ENCODE measurements at places on chromosomes 5 and 9.

DNA sequence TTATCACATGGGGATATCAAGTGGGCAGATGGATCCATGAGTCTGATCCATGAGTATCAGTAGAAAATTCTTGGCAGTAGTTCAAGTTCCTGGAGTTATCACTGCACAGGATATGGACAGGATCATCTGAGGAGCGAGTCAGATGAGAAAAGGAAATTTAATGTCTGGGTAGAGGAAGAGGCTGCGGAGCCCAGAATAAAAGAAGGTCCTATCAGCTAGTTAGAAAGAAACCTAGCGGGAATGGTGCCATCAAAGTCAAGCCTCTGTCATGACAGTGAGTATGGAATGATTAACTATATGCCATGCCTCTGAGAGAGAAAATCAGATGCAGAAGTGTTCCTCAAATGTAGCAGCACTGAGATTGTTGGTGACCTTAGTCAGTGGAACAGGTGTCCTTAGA, 248.1 kb downstream of the PIK3R1 start:
- no peak for DNase-seq

DNA sequence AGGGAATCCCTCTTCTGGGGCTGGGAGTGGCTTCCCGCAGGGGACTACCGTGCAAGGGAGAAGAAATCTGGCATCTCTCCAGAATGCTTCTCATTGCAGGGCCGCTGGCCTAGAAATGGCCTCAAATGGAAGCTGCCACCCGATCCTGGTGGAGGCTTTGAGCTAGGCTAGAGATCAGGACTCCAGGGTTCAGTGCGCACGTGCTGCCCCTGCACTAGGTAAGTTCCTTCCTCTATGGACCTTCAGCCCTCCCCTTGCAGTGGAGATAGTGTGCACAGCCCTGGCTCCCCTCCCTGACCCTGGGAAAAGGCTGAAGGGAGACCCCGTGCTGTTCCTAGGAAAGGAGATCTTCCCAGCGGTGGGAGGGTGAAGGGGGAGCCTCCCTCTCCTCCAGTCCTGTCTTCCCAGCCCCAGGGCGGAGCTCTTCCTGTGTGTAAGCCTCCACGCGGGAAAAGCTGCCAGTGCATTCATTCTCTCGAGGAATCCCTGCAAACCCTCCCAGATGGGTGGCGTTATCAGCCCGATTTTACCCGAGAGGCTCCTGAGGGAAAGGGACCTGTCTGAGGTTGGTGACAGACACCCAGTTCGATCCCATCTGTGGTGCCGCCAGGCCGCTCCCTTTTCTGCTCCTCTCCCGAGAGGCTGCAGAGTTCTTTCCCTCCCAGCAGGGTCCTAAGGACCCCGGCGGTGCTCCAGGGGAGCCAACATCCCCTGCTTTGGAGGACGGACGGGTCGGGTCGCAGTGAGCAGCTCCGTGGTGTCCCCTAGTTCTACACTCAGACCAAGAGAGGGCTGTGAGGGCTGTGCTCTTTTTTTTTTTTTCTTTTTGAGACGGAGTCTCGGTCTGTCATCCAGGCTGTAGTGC, 1.4 kb upstream of the CERCAM start:
- DNase-seq, result no peak

GRCh38 chr5:85453026-85453349, 1068.3 kb upstream of the EDIL3 start:
- no peak for DNase-seq

DNA sequence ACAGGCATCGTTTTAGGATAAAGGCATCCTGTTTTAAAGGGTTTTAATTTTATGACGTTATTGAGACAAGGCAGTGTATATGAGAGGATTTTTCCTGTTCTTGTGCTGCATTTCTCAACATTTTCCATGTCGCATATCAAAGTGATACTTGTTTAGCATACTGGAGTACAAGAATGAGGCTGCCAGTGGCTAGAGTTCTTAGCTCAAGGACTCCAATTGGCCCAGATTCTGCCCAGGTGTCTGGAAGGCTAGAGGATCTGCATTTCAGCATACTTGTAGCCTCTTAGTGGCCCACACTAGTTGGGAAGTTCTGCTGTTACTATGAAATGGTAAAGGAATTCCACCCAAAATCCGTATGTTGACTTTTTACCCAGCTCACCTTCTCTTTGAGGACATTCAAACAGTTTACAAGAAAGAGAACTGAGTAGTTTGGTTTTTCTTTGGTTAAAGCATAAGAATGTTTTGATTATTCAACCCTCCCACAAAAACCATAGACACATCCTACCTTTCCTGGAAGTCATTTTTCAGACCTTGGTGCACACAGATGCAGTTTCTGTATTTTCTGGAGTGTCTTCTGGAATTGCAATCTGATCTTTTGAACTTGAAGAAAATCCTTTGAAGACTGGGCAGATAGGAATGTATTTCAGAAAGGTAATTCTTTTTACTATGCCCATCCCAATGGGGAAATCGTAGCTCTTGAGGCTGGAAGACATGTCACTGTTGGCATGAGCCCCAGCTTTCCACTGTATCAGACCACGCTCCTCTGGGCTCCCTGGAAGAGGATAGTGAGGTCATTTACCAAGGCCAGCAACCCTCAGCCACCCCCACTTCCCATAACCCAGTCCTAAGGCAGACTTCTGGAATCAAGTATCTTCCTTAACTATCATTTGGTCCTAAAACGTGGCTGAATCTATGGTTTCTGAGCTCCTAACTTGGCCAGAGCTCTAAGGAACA, 11.3 kb downstream of the SLC23A1 start:
- no peak for DNase-seq

GRCh38 chr5:25160891-25161290, 516.1 kb upstream of the CDH10 start:
- DNase-seq, result no peak

GRCh38 chr5:143195491-143195890, 208.0 kb downstream of the NR3C1 start:
- DNase-seq, result no peak

GRCh38 chr5:514673-515072, 9.6 kb downstream of the SLC9A3 start:
- no peak for DNase-seq

DNA sequence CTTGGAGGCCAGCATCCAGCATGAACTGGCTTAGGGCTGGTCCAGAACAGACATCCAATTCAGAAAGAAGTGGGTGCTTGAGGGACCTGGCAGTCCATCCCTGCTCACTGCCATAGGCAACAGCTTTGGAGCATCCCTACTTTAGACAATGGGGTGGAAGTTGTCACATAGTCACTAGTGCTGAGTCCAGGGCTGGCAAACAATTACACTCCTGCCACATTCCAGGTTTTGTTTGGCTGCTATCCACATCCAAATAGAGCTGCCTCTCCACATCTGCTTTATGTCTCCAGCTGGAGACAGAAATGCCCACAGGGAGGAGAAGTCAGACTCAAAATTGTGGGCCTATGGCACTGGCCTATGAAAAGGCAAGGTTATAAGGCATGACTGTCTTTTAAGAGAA, 7.0 kb downstream of the FSTL4 start:
- DNase-seq, result no peak

GRCh38 chr9:123834889-123835562, 94.9 kb downstream of the DENND1A start:
- no peak for DNase-seq

GRCh38 chr5:175620527-175620926, 37.3 kb upstream of the HRH2 start:
- DNase-seq, result no peak

DNA sequence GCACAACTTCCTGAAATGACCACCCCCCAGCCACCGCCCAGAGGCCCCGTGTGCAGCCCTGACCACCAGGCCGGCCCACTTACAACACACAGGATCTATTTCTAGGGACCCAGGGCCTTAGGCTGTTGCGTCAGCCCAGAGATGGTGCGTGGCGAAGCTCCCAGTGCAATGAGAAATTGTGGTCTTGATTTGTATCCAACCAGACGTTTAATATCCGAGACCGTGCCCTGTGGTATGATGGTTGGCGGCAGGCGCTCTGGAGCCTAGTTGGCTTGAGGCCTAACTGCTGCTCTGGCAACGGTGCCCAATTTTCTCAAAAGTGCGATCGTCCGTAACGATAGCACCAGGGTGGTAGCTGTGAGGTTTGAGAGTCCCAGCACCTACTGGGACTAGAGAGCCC, 32.6 kb upstream of the SLC6A19 start:
- DNase-seq, result no peak

- no peak for DNase-seq
Measured at GRCh38 chr9:131660466-131661405, 79.1 kb downstream of the RAPGEF1 start.

- no peak for DNase-seq
Measured at GRCh38 chr9:120510816-120511215, 69.2 kb downstream of the CDK5RAP2 start.

- DNase-seq, result no peak
Measured at GRCh38 chr9:8895861-8896224, 1096.3 kb upstream of the DMAC1 start.

- no peak for DNase-seq
Measured at GRCh38 chr5:107464416-107464815, 206.3 kb downstream of the EFNA5 start.

DNA sequence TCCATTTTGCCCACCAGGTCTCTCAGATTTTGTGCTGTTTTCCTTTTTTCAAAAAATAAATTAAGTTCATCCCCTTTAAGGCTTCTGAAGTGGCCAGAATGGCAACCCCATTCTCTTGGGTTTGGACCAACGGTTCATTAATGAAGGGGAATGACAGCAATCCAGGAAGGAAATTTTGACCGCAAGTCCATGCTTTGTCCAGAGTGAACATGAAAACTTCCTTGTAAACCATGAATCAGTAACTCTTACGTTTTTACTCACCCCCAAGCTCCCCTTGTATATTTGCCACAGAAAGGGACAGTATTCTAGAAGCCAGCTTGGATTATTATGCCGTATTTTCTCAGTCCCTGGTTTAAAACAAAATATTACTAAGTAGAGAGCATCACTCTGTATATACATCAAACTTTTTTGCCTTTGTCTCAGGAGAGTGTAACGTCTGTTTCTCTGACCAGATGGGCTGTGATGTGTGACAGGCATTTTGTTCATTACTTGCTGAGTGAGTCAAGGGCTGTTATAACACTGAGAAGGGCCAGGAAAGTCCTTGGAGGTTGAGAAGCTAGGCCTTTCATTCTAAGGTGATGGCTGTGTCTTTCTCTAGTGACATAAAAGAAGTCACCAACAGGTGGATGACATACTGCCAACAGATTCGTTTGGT, 148.2 kb downstream of the SMARCA2 start:
- no peak for DNase-seq

- no peak for DNase-seq
Measured at GRCh38 chr9:126561582-126561981, 52.1 kb upstream of the LMX1B start.

DNA sequence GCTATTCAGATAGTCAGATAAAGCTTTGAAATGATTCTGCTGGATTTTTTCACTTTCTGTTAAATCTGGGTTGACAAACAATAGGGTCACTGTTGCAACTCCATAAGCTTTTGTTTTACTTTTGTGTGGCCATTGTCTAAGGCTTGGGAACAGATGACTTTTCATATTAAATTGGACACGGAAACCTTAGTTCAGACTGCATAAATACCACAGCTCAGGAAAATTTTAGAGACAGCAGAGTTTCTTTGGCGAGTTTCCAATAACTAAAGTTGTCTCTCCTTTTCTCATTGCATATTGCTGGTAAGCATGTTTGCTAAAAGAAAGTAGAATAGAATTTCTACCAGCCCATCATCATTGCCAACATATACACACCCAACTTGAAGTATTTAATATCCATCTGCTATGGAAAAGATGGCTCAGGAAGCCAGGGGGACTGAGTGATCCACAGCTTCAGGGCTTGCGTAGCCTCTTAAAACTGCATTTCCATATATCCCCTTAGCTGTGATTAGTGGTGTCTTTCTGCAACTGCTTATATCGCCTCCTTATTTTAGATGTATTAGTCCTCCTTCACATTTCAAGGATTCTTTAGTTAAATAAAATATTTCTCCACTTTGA, 168.2 kb downstream of the ARHGAP26 start:
- no peak for DNase-seq

DNA sequence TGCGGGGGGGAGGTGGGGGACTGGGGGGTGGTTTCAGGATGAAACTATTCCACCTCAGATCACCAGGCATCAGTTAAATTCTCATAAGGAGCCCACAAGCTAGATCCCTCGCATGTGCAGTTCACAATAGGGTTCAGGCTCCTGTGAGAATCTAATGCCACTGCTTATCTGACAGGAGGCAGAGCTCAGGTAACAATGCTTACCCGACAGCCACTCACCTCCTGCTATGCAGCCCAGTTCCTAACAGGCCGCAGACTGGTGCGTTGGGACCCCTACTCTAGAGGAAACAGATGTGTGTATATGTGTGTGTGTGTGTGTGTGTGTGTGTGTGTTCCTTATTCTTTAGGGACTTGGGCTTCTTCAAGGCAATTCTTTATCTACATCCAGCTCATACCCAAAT, 352.3 kb upstream of the CCNH start:
- DNase-seq, result no peak

GRCh38 chr5:159961176-159962160, 45.2 kb downstream of the ADRA1B start:
- no peak for DNase-seq

DNA sequence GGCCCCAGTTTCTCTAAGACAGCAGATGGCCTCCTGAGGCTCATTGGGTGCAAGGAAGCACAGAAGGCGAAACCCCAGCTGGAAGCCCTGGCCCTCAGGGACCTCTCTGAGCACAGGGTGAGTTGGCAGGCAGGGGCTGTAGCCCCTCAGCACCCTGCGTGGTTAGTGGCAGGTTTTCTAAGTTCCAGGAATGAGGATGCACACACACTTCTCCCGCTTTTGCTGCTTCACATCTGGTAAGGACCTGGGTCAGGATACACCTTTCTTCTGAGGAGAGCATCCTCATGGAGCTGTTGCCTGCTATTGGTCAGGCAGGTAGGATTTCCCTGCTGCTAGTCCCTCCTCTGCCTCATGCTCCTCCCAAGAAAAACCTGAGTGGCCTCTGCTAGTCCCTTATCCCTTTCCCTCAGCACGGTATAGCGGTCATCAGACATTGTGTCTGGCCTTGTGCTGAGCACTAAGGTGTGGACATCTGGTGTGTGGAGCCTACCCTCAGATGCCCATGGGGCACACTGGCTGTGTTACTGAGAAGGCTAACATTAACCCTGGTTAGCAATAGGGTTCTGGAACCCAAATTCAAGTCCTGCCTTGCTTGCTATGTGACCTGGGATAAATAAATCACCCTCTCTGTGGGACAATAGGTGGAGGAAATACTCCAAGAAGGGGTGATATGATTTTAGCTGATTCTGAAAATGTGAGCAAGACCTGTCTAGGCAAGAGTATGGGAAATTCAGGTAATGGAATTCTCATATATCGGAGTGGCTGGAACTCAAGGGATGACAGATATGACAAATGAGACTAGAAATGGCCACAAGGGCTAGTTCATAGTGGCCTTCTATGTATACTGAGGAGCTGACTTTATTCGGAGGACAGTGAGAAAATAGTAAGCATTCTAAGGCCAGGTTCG, 1.6 kb downstream of the SLC22A4 start:
- no peak for DNase-seq

All from activated CD8-positive, alpha-beta memory T cell treated with anti-CD3 and anti-CD28 coated beads for 1 hour (primary cell).